SK-N-MC (cell line): ENCODE measurements at places on chromosomes 16 and 17.

GRCh38 chr17:36641331-36641876 lies 40.0 kb downstream of the MRM1 start:
- DNase-seq, result no peak

DNA sequence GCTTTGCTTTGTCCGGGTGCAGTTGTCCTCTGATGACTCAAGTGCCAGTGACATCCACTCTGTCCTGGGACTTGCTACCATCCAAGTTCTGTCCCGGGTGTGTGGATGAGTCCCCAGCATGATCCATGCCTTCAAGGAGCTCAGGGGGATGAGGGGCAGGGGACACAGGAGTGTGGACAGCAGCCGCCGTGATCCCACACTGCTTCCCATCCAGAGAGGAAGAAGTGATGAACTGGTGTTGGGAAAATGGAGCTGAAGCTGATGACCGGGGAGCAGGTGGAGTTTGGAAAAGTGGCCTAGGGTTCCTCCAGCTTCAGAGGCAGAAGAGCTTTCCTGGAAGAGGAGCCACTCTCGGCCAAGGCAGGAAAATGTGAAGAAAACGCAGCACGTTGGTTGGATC lies 249.6 kb upstream of the TNRC6C start:
- no peak for DNase-seq

DNA sequence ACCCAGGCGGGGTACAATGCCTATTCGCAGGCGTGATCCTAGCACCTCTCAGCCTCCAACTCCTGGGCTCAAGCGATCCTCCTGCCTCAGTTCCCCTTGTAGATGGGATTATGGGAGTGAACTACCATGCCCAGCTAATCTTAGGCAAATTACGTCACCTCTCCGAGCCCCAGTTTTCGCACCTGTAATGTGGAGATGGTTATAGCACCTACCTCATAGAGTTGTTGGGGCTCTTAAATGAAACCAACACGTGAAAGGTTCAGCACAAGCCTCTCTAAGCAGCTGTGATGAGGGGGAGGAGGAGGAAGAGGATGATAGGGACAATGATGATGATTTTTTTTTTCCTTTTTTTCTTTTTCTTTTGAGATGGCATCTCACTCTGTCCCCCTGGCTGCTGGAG lies 59.9 kb downstream of the ABR start:
- DNase-seq, result no peak

DNA sequence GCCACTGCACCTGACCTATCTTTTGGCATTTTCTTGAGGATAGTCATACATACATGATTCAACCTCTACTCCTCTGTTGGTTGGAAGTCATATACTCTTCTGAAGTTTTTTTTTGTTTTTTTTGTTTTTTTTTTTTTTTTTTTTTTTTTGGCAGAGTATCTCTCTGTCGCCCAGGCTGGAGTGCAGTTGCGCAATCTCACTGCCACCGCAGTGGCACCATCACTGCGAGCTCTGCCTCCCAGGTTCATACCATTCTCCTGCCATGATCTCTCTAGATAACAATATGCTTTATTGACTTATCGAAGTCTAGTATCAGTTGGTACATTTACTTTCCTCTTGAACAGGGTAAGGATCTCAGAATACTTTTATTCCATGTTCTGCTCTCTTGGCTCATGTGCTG lies 224.2 kb upstream of the WSCD1 start:
- DNase-seq, result no peak

- no peak for DNase-seq
These were observed 15.0 kb downstream of the PPY start for GRCh38 chr17:43927060-43927864.

DNA sequence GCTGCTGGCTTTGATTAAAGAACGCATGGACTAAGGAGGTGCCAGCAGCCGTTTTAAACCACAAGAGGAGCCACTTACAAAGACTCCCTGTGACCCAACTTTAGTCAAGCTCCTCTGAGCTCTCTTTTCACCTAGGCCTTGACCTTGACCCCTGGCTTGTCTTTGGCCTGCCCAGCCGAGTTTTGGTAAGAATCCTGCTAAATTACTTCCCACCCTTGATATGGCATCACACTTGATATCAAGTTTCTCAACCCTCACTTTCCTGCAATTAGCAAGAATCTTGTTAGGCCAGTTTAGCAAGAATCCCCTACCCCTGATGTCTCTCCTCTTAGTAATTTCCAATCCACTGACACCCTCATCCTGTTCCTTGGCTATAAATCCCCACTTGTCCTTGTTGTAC lies 232.8 kb upstream of the SALL1 start:
- DNase-seq, result no peak
